Activated naive CD8-positive, alpha-beta T cell treated with anti-CD3 and anti-CD28 coated beads for 36 hours (primary cell): ENCODE measurements at places on chromosomes 4 and X. TPM values are rescaled to one million over a fixed set of nuclear protein-coding genes. Genes with fewer than 3 reads are reported as not detected.

The ADH1B gene
- total RNA-seq, result not detected

The RNF175 gene
- total RNA-seq, result not detected

The NEIL3 gene
- total RNA-seq, result 14.7 TPM

The ASB9 gene
- total RNA-seq, result 0.99 TPM

The DKK2 gene
- not detected for total RNA-seq

The RAB33A gene
- 26.1 TPM for total RNA-seq

The IBSP gene
- not detected for total RNA-seq

The TAB3 gene
- 25.0 TPM for total RNA-seq

The NLRP2B gene
- total RNA-seq, result not detected

The CCDC110 gene
- total RNA-seq, result 0.18 TPM

DNA sequence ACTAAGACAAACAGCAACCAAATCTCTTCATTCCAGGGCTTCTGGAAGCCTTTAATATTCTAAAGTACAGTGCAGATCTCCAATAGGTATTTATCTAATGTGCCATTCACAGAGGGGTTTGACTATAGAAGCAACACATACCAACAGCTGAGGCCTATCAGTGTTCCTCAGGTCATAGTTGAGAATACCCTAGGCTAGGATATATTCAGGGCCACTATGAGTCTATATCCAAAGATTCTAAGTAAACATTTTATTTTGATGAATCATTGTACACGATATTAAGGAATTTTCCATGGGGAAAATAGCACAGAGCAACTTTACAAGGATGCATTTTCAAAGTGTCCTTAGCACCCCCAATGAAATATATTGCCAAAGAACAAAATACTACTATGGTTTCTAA lies 9.7 kb downstream of the SMIM10 start:
- DNase-seq, result no peak

DNA sequence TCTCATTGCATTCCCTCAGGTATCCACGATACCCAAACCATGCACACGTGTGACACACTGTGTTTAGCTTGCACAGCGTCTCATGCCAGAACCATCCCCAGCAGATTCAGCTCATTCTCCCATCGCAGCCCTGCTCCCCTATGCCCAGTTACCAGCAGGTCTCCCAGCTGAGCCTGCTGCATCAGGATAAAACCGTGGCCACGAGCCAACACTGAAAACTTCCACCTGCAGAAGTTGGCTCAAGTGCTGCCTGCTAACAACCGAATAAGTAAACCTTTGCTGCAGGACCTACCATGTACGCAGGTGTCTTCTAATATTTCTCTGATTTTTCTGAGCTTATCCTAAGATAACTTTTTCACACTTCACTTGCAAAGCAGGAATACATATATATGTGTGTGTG lies 120.4 kb upstream of the STS start:
- DNase-seq, result no peak

DNA sequence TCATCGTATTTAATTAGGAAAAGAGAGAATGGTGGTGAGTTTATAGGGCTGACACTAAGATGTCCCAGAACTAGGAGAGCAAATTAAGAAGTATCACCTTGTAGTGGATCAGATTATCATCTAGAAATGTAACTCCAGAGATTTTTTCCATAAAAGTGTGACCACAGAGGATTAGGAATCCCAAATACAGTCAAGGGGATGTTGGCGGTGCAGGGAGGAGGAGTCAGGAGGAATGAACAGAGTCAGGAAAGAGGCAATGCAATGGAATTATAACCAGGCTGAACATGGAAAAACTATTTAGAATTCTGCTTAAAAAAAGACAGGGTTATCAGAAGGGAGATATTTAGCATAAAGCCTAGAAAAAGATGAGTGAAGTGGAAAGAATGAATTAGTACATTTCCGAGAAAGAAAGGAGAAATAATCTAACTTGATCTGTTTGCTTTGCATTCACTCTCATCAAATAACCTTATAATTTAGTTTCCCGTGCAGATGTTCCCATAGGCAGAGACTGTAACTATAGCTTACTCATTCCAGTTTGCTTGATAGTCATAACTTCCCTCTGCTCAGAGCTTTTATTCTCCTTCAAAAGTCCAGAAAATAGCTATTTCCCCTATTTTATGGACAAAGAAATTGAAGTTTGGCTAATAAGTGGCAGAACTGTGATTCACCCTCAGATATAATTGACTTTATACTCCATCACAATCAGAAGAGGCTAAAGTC lies 56.4 kb downstream of the SCFD2 start:
- no peak for DNase-seq

- DNase-seq, result no peak
Observed at GRCh38 chr4:37320513-37321235, 76.1 kb downstream of the NWD2 start.

DNA sequence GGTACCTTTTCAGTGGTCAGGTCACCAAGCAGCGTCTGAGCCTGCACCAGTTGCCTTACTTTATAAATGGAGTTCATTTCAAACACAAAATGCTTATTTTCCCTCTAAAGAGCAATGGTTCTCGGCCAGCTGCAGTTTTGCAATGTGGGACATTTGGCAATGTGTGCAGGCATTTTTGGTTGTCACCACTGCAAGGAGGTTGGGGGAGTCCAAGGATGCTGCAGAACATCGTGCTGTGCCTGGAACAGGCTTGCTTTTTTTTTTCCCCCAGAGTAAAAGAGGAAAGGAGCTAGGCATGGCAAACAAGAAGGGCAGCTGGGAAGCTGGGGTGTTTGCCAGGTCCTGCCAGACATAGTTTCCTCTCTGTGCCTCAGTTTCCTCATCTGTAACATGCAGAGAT lies 115.6 kb downstream of the GPR143 start:
- no peak for DNase-seq

GRCh38 chrX:154815274-154815818 lies 10.1 kb upstream of the MPP1 start:
- no peak for DNase-seq

DNA sequence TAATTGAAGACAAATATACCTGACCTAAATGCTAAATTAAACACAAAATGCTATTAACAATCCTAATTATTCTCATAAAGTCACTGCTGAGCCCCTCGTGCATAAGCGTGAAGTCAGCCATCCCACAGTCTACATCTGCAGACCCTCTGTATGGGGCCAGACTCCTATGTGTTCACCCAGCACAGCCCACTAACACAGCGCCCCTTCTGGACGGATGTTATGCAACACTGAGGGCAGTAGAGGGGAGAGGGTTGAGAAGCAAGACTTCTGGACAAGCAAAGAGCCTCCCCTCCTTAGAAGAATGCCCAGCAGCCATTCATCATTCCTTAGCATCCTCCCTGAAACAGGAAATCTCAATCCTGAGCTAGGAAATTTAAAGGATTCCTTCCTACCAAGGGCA lies 7.9 kb downstream of the TRPC3 start:
- DNase-seq, result peak; percentile 17

DNA sequence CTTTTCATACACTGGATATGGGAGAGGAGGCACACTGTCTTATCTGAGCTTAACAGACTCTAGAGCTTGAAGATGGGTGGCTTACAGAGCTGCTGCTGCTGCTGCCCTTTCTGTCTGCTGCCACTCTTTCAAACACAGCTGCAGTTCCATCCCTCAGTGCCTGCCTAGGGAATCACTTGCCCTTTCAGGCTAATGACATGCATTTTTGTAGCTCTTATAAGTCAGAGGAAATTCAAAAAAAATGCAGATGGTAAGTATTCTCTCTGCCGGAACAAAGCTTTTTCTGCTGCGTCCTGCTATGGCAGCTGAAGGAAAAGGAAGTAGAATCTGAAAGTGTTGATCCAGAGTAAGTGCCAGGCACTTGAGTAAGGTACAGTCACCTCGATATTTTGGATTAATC lies 460.4 kb upstream of the DIAPH2 start:
- no peak for DNase-seq

DNA sequence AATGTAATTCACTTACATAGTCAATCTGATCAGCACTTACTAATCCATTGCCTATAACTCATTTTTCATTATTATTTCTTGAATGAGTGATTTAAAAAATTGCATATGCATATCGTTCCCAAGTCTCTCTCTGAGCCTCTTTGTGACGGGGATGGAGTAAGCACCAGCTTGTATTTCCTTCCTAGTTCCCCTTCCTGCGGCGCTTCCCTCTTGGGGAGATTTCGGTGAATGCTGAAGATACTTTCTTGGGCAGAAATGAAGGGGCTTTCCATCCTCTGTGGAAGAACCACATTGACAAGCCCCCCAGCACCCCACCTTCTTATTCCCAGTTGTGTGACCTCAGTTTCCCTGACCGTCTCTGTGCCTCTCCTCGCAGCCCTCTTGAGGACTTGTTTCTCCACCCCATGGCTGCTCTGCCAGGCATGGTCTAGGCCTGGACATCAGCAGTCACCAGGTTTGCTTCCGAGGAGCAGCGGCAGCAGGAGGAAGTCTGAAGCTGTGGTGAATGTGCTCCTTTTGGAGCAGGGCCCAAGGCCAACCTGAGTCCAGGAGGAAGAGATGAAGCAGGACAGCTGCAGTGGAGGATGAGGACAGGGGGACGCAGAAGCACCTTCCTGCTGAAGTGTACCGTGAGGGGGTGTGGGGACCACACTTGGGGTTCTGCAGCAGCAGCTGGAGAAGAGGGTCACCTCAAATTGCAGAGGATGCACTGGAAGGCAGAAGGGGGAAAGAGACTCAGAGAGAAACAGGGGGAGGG lies 124.9 kb downstream of the IRF2 start:
- no peak for DNase-seq

GRCh38 chr4:120228086-120228485 lies 161.4 kb upstream of the MAD2L1 start:
- no peak for DNase-seq

- DNase-seq, result no peak
Observed at GRCh38 chrX:153490217-153490930, 4.4 kb upstream of the BGN start.

DNA sequence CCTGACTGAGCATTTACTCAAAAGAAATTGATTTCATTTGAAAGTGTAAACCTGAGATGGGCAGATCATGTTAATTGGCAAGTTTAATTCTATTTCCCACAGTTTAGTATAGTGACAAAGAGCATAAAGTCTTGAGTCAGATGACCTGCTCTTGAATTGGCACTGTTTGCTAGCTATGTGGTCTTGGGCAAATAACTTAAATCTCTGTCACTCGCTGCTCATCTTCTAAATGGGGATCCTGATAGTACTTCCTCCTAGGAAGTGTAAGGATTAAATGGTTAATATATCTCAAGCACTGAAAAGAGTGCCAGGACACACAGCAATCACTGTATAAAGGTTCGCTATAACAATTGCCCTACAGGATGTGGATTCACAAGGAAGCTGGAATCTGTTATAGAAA lies 242.8 kb upstream of the JADE1 start:
- DNase-seq, result no peak

DNA sequence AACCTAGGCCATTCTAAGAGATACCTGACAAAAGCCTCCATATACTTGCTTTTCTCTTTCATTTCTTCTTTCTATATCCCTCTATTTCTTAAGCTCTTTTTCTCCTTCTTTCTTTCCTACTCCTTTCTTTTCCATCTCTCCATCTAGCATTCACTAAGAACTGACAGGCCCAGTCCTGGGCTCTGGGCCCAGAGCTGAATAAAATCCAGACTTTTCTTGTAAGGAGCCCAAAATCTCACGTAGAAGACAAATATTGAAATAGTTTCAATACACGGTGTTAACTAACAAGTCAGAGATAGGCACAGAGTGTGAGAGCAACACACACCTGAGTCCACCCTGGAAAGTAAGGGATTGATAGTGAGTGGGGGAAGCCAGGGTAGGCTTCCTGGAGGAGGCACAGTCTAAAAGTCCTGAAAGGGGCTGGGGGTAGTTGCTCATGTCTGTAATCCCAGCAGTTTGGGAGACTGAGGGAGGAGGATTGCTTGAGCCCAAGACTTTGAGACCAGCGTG lies 73.2 kb upstream of the EFNB1 start:
- DNase-seq, result no peak

DNA sequence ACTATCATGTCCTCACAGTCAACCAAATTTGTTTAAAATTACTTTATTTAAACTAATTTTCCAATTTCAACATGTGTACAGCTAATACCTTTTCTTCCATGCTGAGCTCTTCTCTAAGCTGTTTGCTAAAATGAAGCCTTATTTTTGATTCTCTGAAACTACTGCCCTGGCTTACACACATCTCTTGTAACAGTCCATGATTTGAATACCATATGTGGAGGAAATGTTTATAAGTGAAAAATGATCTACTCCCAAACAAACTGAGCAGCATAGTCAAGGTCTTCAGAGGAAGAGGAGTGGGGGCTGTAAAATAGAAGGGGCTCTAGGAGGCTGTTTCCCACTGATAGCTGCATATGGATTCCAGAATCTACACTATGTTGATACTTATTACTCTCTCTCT lies 188.7 kb downstream of the ANKRD50 start:
- DNase-seq, result no peak

DNA sequence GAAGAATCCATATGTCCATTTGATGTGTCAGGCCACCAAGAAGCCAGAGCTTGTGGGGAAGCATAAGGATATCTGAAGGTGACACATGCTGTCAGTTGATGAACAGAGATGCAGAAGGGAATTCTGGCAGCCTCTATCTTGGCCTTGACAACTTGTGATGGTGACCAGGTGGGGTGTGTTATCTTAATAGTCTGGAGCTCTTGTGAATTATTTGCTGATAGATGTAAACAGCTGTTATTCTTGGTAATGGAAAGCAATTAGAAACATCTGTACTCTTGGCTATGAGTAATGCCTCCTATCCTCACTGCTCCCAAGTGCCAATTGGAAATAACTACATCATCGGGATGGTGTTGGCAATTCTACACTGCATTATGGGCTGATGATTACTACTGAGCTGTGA lies 51.9 kb downstream of the NAA11 start:
- no peak for DNase-seq

DNA sequence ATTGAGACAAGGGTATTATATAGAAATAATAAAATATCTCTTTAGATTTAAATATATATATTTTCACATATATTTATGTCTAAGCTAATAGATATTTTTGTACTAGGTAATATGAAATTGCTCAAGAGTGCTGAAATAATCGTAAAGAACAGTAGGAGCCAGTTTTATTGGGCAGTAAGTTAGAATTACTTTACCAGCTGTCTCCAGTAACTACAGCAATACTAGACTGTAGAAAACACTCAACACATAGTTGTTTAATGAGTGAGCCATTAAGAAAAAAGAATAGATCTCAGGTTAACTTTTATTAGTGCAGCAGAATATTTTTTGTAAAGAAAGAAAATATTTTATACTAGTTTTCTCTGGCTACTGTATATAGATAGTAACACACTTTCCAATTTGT lies 715.2 kb downstream of the TRIML1 start:
- no peak for DNase-seq

GRCh38 chr4:87975466-87975865 lies at the start of gene SPP1:
SPP1 (plus strand) TSS chr4:87975714; CDS start chr4:87976896, 1,182 bp downstream.
- peak; percentile 31 for DNase-seq

DNA sequence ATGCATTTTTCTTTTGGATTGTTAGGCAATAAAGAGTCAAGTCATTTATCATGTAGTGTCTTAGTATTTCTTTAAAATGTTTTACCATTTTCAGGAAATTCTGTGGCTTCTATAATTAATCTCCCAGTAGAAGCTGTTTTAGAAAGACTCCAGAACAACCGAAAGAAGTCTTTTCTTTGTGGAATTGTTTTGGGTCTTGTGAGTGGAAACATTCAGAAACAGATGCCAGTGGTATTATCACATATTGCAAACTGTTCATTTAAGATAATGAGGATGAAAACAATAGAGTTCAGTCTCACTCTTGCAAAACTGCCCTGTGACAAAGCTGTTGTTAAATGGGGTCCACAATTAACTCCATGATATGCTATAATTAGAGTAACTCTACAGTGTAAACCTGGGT lies 211.2 kb upstream of the KIT start:
- DNase-seq, result no peak
